A549 treated with RU486 at 1 μM for 4 hours (cell line): ENCODE measurements at places on chromosomes 12 and 14. TPM values are rescaled to one million over a fixed set of nuclear protein-coding genes. Genes with fewer than 3 reads are reported as not detected.

The ERP27 gene
- total RNA-seq: not detected in 5 replicates

The ENDOU gene
- not detected in 5 replicates for total RNA-seq

The TAS2R13 gene
- not detected in 5 replicates for total RNA-seq

The CYP27B1 gene
- total RNA-seq: 0.89 to 2.8 TPM (median 2.3 TPM) in 5 replicates

The FBXW8 gene
- 4.8 to 6.3 TPM (median 6.0 TPM) in 5 replicates for total RNA-seq

The ANKLE2 gene
- total RNA-seq: 74.0 to 84.5 TPM (median 80.3 TPM) in 5 replicates

The MANSC4 gene
- not detected in 5 replicates for total RNA-seq

The TEX22 gene
- total RNA-seq: 0.17 to 0.77 TPM (median 0.41 TPM) in 4 of 5 replicates, not detected in the other

The CISTR gene
- not detected in 5 replicates for total RNA-seq

The KRT73 gene
- not detected in 5 replicates for total RNA-seq

The GPR135 gene
- 0.96 to 1.1 TPM (median 0.98 TPM) in 5 replicates for total RNA-seq
